ENCODE measurements at places on chromosomes 3 and 15.

DNA sequence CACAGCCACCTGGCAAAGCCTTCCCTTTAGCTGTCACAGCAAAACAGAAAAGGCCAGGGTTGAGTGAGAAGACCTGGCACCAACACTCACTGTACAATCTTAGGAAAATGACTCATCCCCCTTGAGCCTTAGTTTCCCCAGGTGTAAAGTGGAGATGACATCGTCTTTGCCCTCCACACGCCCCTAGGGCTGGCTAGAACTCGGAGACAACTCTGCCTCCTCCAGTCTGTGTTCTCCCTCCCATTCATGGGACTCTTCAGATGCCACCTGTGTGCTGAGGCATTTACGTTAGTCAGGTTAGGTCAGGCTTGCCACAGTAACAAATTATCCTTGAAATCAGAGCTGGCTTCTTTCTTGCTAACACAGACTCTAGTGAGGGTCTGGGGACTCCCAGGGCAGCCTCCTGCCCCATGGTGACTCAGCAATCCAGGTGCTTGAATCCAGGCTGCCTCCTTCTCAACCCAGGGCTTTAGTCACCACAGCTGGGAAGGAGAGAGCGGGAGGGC lies 252.6 kb downstream of the PLCL2 start:
- DNase-seq: no peak

GRCh38 chr15:37103475-37104423 lies 3.4 kb upstream of the MEIS2 start:
- no peak for DNase-seq

- no peak for DNase-seq
These were observed 509.1 kb downstream of the RSL24D1 start for GRCh38 chr15:54687628-54688027.

DNA sequence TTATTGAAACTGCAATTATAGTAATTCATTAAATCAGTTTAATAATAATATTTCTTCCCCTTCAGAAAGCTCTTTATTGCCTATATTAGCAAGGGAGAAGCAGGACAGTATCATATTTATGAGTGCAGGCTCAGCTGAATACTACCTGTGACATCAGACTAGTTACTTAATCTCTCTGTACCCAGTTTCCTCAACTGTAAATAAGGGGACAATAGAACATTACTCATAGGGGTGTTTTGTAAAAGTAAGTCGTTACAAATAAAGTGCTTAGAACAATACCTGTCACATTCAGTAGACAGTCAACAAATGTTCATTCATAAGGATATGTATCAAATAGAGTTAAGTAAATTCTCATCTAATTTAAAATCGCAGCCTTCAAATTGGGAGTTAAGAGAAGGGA lies 12.1 kb upstream of the VPS39 start:
- no peak for DNase-seq

DNA sequence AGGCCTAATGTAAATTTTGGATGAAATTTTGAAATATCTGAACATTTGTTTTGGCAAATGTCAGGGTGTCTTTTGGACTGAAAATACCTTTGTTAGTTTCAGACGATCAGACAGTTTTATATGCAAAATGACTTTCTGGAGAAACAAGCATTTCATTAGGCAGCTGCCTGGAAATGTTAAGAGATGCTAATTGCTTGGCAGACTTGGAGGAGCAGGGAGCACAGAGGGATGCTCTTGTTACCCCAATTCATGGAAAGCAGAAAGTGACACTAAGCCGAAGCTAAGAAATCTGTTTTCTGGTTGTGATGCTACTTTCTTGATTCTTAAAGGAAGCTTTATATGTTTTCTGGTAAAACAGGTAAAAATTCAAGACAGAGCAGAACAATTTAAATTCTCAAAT lies 204.3 kb upstream of the GBE1 start:
- DNase-seq: no peak

GRCh38 chr15:72911626-72912025 lies 128.1 kb upstream of the ADPGK start:
- no peak for DNase-seq

DNA sequence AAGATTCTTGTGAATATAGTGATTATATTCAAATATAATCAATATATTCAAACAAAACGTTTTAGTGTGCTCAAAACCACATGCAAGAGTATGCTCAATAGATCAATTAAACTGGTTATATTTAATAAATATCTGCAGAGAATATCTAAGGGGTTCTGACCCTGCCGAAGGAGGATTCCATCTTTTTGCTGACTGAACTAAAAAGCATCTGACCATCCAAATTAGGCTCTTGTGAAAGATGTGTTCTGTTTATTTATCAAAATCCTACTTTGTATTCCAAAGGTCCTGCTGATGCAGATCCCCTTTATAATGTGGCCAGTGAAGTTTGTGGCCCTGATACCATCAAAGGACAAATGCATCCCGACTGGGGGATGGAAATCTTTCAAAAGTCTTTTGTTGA lies 41.8 kb upstream of the ARPIN start:
- DNase-seq: no peak

- no peak for DNase-seq
These were observed 856.4 kb upstream of the ALCAM start for GRCh38 chr3:104510131-104510849.

- DNase-seq: no peak
These were observed 114.7 kb upstream of the TLE3 start for GRCh38 chr15:70212286-70212962.

GRCh38 chr3:160886421-160886820 lies 130.4 kb downstream of the PPM1L start:
- DNase-seq: no peak

DNA sequence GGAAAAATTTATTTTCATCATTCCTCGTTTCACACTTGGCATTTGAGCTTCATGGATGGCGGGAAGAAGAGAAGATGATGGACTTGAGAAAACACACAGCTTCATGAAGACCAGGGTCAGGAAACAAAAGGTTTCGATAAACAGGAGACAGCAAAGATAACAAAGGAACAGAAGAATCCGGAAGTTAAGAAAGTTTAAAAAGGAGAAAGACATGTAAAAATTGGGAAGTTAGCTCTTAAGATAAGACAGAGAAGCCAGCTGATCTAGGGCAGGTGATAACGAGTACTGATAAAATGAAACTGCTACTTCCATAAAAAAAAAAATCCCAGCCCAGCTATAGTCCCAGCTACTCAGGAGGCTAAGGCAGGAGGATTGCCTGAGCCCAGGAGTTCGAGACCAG lies 23.9 kb downstream of the IL5RA start:
- DNase-seq: no peak

GRCh38 chr3:131795390-131796090 lies 239.3 kb downstream of the CPNE4 start:
- no peak for DNase-seq

DNA sequence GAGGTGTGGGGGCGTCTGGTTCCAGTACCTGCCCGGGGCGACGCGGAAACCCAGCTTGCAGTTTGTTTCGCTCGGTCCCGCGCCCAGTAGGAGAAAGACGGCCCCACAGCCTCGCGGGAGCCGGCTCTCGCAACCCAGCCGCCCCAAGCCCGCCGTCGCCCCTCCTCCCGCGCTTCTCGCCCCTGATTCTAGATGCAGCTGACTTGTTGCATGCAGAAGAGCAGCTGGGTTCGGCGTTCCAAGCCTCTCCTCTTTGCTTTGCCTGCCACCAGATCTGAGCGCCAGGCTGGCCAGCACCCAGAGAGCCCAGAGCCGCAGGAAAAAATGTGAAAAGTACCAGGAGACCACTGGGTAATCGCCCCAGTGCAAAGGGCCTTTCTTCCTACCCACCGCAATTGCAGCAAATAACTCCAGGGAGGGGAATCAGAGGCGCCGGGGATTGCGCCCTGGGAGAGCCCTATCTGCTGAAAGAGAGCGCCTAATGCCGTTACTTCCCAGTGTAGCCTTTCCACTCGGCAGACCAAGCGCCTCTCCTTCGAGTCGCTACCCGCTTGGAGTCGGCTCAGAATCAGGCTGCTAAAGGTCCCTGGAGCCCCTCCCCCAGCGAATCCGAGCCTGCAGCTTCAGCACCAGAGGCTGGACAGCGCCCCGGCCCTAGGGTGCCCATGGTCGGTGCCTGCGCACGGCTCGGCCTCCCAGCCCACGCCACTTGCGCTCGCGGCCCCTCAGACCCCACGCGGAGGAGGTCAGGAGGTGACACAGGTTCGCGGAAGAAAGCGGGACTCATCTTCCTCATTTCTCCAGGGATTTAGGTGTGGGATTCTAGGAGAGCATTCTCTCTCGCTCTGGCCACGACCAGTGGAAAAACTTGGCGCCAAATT lies 15.7 kb upstream of the AEN start:
- no peak for DNase-seq

- no peak for DNase-seq
These were observed 894 bp upstream of the TM4SF4 start for GRCh38 chr3:149473357-149474249.

DNA sequence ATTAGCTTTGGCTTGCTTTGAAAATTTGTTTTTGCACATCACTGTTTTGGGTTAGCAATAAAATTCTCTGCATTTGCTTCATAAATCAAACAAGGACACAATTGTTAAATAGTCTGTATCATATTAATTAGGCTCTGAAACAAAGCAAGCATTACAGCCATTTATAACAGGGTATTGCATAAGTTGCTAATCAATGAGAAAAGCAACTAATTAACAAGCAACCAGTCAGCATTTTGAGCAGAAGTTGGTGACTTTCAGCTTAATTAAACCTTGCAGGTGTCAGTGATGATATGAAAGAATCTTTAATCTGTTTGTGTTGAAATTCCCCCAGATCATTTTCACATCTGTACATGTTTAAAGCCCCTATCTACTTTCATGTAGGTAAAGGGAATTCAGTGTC lies 495.1 kb downstream of the IL5RA start:
- no peak for DNase-seq

DNA sequence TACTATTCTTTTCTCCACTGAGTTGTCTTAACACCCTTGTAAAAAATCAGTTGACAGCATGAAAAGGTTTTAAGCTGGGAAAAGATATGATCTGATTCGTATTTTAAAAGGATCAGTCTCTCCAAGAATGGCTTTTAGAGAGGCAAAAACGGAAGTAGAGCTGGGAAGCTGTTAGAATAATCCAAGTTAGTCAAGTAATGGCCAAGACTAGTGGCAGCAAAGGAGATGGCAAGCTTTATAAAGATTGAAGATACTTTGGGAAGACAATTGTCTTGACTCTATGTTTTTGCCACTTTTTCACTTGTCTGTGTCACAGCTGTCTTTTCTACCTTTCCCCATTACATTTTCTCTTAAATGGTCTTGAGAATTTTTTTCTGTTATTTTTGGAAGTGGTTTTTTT lies 243.5 kb upstream of the MANF start:
- no peak for DNase-seq

- no peak for DNase-seq
These were observed 244.8 kb downstream of the TLE3 start for GRCh38 chr15:69852916-69853315.

GRCh38 chr3:190359813-190360212 lies 28.1 kb upstream of the CLDN16 start:
- no peak for DNase-seq

DNA sequence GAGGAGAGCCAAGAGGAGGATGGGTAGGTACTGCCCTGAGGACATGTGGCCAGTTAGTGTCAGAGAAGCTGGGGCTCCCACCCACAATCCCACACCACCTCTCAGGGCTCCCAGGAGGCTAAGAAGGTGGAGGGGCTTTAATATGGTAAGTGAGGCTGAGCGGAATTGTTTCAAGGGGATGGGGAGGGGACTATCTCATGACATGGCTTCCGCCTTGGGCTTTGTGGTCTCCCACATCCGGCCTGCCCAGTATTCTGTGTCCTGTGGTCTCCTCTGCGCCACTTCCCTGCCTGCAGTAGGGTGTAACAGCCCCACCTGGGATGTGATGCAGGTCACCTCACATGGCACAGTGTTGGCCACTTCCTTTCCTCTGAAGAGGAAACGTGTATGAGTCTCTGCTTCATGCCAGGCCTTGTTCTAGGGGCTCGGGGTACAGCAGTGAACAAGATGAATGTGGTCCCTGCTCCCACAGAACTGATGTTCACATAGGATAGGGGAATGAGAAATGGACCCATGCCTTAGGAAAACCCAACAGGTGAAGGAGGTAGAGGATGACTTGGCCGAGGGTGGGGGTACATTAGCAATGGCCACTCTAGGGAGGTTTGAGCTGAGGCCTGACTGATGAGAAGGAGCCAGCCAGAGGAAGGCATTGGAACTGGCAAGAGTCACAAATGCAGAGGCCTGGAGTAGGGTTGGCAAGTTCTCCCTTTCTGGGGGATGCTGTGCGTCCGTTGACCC lies 3.2 kb downstream of the NEIL1 start:
- DNase-seq: no peak

DNA sequence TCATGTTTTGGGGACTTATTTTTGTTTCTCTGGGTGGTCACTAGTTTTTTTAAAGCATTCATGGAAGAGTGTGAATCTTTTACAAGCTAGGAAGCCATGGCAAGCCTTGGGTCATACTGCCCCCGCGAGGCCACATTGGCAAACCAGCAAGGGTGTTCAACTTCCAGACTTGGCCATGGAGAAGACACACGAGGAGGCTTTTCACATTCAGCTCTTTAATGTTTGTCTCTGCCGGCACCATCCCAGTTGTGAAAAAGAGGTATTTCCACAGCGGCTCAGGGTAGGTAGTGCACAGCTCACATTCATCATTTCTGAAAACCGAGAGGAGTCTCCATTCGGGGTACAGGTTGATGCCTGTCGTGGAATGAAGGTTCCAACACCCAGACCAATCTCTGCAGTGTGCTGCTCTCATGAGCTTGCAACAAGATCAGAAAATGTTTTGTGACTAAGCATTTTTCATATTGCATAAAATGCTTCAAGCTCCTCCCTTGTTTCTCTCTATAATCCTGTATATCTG lies 7.7 kb downstream of the CCR5 start:
- no peak for DNase-seq

GRCh38 chr3:117932441-117932840 lies 1102.2 kb downstream of the IGSF11 start:
- DNase-seq: no peak

DNA sequence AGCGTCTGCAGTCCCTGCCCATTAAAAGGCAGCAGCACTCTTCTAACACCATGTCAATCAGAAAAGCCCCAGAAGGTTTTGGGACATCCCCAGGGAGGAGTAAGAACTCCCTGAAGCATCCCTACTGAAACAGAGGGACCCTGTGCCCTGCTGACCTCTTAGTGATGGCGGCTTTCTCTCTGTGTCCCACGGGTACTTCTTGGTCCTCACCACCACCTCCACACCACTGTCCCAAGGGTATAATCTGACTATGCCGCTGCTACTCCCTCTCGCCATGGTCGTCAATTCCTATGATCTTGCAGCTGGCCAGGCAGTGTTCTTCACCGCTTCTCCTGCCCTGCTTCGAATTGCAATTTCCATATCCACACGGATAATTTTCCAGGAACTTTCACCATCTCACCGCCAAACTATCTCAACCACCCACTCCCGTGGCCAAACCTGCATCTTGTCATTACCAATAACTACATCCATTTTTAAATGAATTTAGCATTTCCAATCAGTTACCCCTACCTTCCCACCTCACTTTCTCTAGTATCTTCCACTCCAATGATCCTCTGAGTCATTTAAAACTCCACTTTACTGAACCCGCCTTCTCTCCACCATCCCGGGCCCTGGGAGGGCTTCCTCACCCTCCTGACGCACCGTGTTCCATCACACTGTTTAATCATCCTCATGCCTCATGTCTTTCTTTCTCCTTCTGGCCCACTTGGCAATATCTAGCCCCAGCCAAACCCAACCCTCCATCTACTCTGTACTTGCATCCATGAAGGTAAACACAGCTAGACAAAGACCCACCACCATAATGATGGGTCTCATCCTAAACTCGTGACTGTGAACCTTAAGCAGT lies 23.7 kb downstream of the PRR23E start:
- no peak for DNase-seq
